Activated T-cell treated with anti-CD3 and anti-CD28 coated beads, Interleukin-2, amount 50 U/mL, for 4 hours (primary cell): ENCODE measurements at places on chromosomes 12 and 14.

- no peak for DNase-seq
These were observed 46.5 kb downstream of the DCAF5 start for GRCh38 chr14:69106451-69106850.

- DNase-seq: no peak
These were observed 138.5 kb downstream of the MGAT4C start for GRCh38 chr12:86117711-86118110.

DNA sequence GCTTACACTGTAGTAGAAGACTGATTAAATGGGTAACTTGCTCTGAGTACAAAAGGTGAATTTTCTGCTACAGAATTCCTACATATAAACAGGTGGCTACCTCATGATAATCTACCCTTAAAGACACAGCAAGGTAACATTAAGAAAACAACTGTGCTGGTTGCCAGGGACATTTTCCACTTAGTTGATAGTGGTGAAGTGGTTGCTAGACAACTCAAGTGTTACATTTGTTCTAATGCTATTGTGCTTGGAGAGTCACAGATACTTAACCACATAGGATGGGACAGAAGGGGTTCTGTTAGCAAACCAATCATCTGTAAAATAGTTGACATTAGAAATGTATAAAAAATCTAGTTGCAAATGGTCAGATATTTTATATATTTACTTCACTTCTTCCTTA is 870.3 kb upstream of the SEL1L start:
- no peak for DNase-seq

- no peak for DNase-seq
These were observed 7.1 kb downstream of the NT5DC3 start for GRCh38 chr12:103833891-103834290.

GRCh38 chr12:29611906-29612305 is 114.4 kb upstream of the OVCH1 start:
- DNase-seq: no peak

DNA sequence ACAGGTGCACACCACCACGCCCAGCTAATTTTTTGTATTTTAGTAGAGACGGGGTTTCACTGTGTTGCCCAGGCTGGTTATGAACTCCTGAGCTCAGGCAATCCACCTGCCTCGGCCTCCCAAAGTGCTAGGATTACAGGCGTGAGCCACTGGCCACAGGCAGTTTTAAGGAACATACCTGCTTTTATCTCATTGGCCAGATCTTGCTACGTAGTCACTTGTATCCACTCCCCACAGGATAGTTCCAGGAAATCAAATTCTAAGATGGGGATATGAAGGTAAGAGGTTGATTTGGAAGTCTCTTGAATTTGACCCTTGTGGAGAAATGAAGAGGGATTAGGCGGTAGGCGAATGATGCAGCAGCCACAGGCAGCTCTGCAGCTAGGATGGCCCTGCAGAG is 8.8 kb upstream of the PLEKHG6 start:
- DNase-seq: no peak

GRCh38 chr12:40192704-40193255 is 32.0 kb upstream of the LRRK2 start:
- no peak for DNase-seq

DNA sequence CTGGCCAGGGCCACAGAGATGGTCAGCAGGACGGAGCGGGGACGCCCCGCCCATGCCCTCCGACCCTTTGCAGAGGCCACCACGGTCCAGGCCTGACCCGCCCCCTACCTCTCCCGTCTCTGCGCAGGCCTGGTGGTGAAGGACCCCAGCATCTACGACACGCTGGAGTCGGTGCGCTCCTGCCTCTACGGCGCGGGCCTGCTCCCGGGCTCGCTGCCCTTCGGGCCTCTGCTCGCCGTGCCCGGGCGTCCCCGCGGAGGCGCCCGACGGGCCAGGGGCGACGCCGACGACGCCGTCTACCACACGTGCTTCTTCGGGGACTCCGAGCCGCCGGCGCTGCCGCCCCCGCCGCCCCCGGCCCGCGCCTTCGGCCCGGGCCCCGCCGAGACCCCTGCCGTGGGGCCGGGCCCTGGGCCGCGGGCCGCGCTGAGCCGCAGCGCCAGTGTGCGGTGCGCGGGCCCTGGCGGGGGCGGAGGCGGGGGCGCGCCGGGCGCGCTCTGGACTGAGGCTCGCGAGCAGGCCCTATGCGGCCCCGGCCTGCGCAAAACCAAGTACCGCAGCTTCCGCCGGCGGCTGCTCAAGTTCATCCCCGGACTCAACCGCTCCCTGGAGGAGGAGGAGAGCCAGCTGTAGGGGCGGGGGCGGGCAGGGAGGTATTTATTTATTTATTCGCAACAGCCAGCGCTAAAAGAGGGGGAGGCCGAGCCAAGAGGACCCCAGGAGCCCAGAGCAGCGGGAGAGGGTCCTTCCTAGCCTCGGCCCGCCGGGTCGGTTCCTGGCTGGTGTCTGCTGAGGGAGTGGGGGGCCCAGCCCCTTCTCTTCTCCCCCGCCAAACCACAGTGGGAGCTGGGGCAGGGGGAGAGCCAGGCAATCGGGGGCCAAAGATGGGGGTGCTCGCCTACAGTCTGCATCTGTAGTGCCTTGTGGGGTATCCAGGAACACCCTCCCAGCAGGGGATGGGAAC is 8.1 kb downstream of the TAMALIN start:
- DNase-seq: no peak

DNA sequence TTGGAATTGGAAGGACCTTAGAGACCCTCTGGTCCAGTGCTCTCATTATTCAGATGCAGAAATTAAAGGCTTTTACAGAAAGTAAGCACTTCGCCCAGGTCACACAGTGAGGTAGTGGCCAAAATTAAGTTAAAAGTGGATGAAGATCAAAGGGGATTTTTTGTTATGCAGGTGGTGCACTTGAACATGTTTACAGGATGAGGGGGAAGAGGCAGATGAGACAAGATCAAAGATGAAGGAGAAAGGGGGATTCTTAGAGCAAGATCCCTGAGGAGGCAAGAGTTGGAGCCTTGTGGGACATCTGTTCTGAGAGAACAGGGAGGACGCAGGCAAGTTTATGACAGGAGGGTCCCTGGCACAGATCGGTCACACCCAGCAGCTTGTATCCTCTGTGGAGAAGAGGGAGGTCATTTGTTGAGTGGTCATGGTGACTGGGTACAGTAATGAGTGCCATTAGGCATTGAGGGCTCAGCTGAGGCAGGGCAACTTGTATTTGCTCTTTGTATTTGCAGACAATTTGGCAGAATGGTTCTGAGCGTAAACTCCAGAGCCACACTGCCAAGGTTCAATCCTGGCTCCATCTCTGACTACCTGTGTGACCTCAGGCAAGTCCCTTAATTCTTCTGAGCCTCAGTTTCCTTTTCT is 84.0 kb downstream of the BORCS5 start:
- no peak for DNase-seq

- DNase-seq: no peak
These were observed 34.3 kb downstream of the FGD6 start for GRCh38 chr12:95182868-95183415.

DNA sequence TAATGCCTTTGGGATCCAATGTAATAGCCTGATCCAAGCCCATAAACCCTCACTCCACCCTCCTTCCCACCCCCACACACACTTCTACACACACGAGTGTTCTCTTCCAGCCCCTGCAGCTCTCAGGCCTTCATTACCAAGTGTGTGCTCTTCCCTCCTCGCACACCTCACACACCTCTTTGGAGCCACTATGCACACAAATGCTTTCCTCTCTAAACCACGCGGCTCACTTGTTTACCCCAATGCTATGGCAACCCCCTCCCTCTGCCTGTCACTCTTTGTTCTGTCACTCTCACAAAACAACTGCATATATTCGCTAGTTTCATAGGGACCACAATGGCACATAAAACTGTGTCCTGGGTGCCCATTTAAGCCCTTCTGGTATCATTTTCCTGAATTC is 35.1 kb downstream of the PPP2R5E start:
- DNase-seq: no peak

GRCh38 chr12:9760120-9760519 is 581 bp downstream of the CD69 start:
- DNase-seq: no peak

DNA sequence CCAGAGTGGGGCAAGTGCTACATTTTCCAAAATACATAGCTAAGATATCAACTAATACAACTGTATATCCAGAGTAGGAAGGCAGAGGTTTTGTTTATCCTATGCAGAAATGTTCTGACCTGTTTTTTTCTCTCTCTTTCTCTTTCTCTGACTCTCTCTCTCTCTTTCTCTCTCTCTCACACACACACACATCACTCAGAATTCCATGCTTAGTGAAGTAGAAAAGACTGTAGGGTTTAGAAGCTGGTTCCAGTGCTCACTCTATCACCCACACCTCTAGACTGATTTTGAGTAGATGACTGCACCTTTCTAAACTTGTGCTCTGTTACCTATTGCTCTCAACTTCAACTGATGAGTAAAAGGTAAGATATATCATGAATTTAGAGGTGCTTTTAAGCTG is 356.7 kb downstream of the LRIG3 start:
- no peak for DNase-seq

GRCh38 chr12:49568442-49569162 is 660 bp upstream of the MCRS1 start:
- no peak for DNase-seq

- no peak for DNase-seq
These were observed 222.1 kb downstream of the AACS start for GRCh38 chr12:125287155-125287847.

DNA sequence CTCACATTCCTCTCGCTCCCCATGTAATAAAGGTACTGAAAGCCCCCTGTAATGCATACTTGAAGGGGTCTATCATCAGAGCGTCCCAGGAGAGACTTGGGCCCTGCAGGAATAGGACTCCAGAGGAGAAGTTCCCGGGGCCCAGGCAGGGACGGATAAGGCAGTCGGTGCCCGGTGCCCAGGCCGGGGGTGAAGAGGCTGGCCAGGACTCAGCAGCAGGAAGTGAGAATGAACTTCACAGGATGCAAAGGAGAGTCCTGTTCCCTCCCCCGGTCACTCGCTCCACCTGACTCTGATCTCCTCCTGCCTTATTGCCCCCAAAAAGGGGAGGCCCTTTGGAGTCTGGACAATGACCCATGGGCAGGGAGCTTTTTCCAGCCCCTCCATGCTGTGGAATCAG is 40.2 kb downstream of the LRRC74A start:
- DNase-seq: no peak

- no peak for DNase-seq
These were observed 566.1 kb downstream of the BCL11B start for GRCh38 chr14:98705871-98706300.

DNA sequence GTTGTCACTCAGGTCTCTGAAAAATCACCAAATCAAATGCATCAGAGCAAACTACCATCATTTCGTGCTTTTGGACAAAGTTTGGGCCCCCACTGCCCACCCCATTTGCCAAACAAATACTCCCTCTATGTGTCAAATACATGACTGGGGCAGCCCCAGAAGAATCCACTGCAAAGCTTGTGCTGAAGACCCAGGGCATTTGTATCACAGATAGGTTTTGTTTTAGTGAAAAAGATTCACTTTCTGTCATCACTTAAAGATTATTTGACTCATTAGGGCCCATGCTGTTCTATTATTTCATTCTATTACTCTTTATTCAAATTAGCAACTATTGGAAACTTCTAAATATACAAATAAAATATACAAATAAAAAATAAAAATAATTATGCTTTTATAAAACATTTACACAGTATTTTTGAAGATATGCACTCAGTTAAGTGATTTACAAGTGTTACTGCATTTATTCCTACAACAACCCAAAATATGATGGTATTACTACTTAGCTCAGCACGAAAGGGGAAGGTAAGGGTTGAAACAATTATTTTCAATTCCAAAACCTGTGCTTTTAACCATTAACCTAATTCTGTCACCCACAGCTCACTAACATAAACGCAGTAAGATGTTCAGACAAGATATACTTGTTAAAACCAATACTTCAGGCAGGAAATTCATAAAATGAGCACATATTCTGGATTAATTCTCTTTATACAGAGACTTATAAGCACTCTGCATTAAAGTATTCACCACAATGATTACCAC is 36.5 kb downstream of the LRIG3 start:
- DNase-seq: no peak

DNA sequence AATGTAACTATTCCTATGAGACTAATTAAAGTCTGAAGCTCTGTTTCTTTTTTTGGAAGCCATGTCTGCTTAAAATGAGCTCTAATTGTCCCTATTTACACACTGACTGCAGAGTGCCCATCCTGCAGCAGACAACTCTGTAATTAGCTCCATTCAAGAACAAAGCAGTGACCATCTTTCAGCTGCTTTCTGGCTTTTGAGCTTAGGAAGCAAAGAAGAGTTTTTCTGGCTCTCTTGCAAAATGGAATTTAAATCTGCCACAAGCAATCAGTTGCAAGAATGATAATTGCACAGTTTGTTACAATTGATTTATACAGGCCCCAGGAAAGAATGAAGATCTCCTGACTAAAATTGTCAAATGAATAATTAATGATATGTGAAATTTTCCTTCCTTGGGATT is 83.4 kb downstream of the GAS2L3 start:
- DNase-seq: no peak

- no peak for DNase-seq
These were observed 44.8 kb upstream of the FRS2 start for GRCh38 chr12:69425417-69425816.

GRCh38 chr14:96658611-96659010 is 138.6 kb upstream of the VRK1 start:
- no peak for DNase-seq

- DNase-seq: no peak
These were observed 4.2 kb upstream of the PLEKHA5 start for GRCh38 chr12:19125325-19125724.

- no peak for DNase-seq
These were observed 36.3 kb downstream of the RPS29 start for GRCh38 chr14:49549881-49550280.

GRCh38 chr14:26427097-26427496 is 170.7 kb downstream of the NOVA1 start:
- no peak for DNase-seq

GRCh38 chr14:49614196-49614595 is 6.2 kb downstream of the RPL36AL start:
- DNase-seq: no peak

GRCh38 chr14:90599748-90600507 is 203.1 kb downstream of the CALM1 start:
- DNase-seq: no peak

GRCh38 chr12:64916411-64917261 is 92.2 kb downstream of the TBC1D30 start:
- DNase-seq: no peak
